ENCODE measurements at places on chromosomes 2 and 18.
A peak's percentile ranks its signal among the peaks of the same experiment; 100 is the strongest.

DNA sequence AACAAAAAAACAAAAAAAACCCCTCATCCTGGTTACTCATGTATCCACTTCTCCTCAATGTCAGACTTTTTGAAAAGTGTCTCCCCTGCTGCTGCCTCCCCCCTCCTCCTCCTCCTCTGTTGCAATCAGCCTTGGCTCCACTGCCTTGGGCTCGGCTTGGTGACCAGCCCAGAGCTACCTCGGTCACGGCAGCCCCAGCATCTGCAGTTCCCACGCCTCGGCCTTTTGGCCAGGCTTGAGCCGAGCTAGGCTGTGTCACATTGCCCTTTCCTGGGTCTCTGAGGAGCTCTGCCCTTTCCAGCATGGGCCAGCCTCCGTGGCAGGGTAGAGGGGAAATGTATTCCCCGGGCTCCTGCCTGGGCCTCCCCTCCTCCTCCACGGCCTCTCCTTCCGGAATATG lies 22.7 kb upstream of the INHBB start:
- DNase-seq: no peak

DNA sequence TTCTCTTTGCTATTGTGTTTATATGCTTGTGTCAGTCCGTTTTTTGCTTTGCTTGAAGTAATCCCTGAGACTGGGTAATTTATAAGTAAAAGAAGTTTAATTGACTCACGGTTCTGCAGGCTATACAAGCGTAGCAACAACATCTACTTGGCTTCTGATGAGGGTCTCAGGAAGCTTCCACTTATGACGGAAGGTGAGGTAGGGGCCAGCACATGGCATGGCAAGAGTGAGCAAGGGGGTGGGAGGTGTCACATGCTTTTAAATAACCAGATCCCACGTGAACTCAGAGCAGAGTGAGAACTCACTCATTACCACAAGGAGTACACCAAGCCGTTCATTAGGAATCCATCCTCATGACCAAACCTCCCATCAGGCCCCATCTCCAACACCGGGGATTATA lies 540.3 kb downstream of the TDRD15 start:
- no peak for DNase-seq

- no peak for DNase-seq
Observed at GRCh38 chr2:20451341-20451740, 4.5 kb downstream of the RHOB start.

DNA sequence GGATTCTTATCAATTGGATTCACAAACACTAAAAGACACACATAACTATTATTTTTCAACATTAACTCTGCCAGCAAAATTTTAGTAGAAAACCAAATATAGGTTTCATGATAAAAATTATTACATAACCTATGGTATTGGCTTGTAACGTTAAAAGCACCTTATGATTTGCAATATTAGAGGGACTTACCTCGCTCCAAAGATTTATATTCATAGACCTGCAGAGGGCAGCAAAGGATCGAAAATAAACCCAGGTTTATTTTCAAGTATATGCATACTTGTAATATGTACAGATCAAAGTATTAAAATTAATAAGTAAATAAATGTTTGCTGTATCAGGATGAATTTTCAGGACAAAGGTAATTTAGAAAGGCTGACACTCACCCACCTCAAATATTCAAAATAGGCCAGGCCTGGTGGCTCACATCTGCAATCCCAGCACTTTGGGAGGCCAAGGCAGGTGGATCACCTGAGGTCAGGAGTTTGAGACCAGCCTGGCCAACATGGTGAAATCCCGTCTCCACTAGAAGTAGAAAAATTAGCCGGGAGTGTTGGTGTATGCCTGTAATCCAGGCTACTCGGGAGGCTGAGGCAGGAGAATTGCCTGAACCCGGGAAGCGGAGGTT lies 45.3 kb downstream of the LRPPRC start:
- DNase-seq: peak; percentile 1

DNA sequence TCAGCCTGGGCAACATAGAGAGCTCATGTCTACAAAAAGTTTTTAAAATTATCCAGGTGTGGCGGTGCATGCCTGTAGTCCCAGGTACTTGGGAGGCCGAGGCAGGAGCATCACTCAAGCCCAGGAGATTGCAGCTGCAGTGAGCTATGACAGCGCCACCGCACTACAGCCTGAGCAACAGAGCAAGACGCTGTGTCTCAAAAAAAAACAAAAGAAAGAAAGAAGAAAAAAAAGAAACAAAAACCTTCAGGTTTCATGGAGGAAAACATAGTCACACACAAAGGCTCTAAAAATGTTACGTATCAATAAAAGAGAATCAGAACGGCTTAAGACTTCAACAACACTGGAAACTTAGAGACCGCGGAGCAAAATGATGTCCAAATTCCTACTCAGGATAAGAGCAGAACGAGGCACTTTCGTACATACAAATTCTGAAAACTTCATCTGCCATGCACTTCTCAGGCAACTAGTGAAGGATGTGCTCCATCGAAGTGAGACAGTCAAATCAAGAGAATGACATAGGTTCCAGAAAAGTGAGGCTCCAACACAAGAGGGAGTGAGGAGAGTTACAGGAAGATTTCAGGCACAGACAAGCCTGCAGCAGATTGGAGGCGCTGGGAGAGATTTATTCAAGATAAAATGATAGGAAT lies 4.4 kb downstream of the HDLBP start:
- DNase-seq: no peak

DNA sequence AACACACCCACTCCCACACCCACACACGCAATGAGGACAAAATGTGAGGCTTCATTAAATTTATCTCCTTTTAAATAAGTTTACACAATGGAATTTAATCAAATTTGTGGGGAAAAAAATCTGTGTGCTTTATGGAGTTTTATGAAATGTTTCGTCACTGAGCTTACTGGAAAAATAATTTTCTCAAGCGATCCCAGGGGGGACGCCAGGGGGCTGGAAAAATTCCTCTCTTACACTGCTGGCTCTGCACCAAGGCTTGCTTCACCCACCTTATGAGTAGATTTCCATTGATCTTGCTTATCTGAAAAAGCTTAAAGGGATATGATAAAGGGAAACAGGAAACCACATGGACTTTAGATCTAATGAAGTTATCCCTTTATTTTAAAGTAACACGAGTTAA lies 95.5 kb downstream of the CABYR start:
- no peak for DNase-seq

All from AG09309 (cell line).